ENCODE measurements at places on chromosomes 3 and 15.

- DNase-seq = no peak
Observed at GRCh38 chr3:38549082-38549481, 52.9 kb downstream of the EXOG start.

DNA sequence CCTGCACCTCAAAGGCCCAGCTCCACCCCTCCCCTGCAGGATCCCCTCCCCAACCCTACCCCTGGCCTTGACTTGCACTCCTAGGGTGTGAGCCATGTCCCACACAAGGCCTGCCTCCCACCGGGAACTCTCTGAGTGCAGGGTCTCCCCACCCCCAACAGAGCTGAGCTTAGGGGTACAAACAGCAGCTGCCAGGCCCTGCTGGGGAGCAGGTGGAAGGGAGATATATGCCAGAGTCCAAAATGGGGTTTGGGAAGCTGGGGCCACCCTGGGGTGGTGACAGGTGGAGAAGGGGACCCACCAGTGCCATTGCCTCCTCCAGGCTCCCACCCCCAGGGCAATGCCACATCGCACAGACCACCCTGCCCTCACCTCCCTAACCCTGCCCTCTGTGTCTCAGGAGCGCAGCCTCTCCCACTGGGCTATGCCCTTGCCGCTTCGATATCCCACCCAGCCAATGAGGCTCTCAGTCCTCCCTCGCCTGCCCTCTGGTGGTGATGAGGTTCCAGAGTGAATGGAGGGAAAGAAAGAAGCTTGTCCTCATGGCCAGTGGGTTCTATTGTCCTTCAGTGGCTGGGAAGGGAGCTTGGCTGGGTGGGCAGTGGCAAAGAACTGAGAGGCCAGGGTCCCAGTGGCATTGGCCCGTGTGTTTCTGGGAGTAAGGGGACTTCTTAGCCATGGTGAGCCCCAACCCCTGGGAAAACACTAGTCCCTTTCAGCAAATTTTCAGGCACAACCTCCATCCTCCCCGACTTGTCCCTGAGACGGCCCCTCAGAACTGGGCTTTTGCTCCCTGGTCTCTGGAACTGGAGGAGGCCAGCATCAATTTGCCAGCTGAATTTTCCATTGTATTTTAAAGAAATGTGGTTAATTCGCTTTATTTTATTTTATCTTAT is 46.8 kb downstream of the CYP11A1 start:
- DNase-seq = peak; percentile 72

DNA sequence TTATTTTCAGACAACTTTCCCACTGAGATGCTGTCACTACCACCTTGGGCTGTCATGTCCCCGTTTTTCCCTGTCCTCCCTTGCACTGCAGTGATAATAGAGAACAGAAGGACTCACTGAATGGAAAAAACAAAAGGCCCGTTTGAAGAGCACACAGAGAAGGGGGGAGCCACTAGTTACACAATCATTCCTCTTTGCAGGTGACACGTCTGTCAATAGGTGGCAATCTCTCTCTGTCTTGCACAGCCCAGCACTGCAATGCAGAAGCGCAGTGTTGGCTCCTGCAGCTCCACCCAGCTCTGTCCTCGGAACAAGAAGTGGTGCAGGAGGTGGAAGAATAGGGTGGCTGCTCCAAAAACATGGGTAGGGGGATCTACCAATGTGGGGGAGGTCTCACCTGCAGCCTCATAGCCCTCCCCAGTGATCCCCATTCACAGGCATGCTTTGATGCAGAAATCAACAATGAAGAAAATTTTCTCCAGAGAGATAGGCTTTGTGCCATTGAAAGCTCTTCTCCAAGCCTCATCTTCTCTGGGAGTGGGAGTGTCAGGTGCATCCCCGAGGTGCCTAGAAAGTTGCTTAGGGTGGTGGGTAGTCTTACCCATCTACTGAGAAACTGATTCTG is 31.8 kb downstream of the FSTL1 start:
- DNase-seq = peak; percentile 77

- DNase-seq = no peak
Observed at GRCh38 chr15:55695432-55695831, 47.5 kb downstream of the PRTG start.

GRCh38 chr15:81516461-81516860 is 142.4 kb upstream of the TMC3 start:
- DNase-seq = no peak

- peak; percentile 65 for DNase-seq
Observed at GRCh38 chr3:183988216-183988790, 29.4 kb downstream of the ABCC5 start.

DNA sequence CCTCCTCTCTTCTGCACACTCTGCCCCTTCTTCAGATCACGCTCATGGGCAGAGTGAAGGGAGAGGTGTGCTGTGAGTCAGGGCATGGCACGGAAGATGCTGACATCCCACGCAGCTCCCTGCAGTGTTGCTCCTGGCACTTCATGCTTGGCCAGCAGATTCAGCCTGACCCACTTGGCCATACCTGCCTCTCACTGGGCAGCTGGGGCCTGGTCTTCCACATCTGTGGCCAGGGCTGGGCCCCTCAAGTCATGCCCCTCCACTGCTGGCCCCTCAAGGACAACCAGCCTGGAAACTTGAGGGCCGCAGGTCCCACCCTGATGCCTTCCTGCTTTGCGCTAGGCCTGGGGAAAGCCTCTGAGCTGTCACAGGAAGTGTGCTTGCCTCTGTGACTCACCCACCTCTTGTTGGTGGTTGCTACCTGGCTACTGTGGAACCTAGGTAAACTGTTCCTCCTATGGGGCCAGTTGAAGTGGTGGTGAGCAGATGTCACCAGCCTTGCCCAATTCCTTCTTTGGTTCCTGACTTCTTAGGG is 48.7 kb downstream of the BSN start:
- DNase-seq = no peak

DNA sequence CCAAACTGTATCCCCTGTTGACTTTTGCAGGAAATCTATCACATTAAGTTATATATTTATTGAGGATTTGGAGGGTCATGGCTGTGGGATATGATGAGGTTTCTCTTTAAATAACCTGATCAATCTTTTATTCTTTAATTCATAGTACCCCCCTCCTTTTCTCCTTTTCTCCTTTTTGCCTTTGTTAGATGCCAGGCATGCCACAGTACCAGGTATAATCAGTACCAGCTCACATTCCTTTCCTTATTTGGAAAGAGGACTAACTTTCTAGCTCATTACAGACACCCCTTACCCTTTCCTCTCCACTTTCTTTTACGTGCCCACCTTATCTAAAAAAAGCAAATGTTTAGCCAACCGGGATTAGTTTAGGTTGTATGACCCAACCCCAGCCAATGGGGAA is 326.4 kb upstream of the NAALADL2 start:
- DNase-seq = no peak

GRCh38 chr3:81214631-81215030 is 546.8 kb downstream of the GBE1 start:
- no peak for DNase-seq

GRCh38 chr3:172321035-172321434 is 127.2 kb downstream of the GHSR start:
- DNase-seq = peak; percentile 39

- no peak for DNase-seq
Observed at GRCh38 chr3:145815707-145816413, 345.1 kb downstream of the PLOD2 start.

GRCh38 chr15:92614791-92615785 is 40.5 kb downstream of the FAM174B start:
- DNase-seq = no peak

DNA sequence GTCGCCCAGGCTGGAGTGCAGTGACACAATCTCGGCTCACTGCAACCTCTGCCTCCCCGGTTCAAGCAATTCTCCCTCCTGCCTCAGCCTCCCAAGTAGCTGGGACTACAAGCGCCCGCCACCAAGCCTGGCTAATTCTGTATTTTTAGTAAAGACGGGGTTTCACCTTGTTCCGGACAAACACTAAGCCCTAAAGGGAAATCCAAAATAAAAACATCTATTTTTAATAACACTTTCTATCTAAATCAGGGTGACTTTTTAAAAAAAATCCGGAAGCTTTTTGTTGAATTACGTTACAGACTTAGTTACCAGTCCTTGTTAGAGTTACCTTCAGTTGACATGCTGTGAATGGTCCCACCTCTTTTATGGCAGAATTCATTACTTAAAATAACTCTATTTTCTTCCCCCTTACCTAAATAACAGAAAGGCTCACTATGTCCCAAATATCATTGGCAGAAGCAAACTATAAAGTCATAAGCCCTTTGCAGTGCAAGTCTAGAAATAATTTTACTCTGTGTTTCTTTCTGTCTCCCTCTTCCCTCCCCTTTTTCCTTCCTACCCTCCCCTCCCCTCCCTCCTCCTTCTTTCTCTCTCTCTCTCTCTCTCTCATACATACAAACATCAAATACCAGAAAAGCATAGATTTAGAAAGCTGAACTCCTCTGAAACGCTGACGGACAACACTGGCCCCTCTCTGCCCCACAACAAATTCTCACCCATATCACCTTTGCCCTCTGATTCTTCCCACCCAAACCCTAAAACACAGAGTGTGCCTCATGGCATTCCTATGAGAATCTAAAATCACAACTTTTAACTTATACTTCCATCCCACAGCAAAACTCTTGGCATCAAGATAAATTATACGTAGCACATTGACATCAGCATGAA is 18.3 kb downstream of the THBS1 start:
- no peak for DNase-seq

- DNase-seq = no peak
Observed at GRCh38 chr3:24437326-24437725, 57.3 kb downstream of the THRB start.

GRCh38 chr15:26126819-26127387 is 263.8 kb upstream of the ATP10A start:
- DNase-seq = no peak

GRCh38 chr3:86923071-86923491 is 67.9 kb downstream of the VGLL3 start:
- DNase-seq = no peak

DNA sequence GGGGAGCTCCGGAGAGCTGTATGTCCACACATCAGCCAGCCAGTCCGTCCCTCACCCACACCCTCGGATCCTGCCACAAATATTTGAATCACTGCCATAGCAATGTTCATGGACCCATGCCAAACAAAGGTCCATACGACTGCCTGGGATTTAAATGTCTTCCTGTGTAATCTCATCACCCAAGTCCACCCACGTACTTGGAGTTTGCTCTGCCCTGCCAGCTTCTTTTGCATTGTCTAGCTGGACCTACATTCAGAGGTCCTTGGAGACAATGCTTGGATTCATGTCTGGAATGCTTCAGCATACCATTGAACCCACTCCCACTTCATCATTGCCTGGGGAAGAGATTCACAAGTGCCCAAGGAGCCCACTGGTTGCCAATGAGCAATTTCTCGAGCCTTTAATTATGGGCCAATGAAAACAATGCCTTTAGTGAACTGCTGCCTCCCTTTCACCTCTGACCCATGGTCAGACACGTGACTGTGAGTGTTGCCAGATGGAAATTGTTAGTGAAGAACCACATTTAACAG is 90.4 kb upstream of the PHLDB2 start:
- DNase-seq = no peak

GRCh38 chr15:51077221-51078153 is 17.2 kb downstream of the TNFAIP8L3 start:
- DNase-seq = peak; percentile 93

DNA sequence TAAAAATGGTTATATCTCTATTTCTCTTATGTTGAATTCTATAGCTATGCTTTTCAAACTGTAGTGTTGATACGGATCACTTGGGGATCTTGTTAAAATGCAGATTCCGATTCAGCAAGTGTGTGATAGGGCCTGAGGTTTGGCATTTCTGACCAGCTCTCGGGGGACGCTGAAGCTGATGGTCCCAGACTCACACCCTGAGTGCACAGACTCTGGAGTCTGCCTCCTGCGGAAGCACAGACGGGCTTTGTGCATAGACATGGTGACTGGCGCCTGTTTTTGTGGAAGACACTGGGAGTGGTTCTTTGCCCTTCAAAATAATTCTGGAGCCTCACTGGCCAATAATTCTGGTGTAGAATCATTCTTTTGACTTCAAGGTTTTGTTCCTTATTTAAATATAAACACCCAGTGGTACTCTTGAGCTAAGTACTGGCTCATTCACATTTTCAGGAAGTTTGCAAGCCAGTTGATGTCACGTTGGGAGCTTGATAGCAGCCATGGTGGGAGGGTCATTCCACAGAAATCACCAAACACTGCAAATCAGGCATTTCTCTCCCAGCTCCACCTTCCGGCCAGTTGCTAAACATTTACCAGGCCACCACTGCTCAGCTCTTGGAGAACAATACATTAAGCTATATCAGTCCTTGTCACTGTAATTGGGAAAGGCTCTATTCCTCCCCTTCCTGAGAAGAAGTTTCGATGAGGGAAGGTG is 19.2 kb downstream of the CLDN11 start:
- DNase-seq = no peak

DNA sequence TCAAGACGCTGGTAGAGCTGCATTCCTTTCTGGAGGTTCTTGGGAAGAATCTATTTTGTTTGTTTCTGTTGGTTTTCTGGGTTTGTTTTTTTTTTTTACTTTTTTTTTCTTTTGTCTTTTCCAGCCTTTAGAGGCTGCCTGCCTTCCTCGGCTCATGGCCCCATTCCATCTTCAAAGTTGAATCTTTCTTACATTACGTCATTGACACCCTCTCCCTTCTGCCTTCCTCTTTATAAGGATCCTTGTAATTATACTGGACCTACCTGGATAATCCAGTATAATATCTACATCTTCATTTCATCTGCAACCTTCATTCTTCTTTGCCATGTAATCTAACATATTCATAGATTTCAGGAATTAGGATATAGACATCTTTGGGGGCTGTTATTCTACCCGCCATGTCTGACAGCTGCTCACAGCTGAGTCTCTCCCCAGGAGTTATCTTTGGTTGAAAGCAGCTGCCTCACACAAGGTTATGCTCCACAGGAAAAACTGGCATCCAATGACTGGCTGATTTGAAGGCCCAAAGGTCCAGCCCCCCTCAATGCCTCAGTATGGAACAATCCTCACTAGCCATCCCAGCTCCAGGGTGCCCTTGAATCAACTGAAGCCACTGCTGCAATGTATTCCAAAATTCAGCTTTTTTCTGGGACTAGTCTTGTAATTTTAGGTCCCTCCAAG is 38.4 kb upstream of the THBS1 start:
- DNase-seq = no peak

DNA sequence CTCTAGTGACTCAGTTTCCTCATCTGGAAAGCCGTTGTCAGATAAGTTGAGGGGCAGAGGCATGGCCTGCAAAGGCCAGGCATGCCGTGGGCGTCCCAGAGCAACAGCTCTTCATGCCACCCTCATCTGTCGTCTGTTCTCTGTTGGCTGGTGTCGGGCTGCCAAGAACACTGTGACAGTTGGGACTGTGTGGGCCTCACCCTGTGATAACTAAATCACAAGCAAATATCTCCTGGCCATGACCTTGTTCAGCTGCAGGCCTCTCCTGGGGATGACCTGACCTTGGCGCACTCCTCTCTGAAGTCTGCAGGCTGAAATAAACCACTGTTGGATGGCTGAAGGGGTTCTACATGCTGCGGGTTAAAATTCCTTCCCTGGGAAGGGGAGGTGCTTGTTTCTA is 145.9 kb downstream of the SHQ1 start:
- DNase-seq = peak; percentile 79

- no peak for DNase-seq
Observed at GRCh38 chr3:187878772-187879518, 133.7 kb upstream of the BCL6 start.

GRCh38 chr15:47985568-47985967 is 135.2 kb upstream of the SLC24A5 start:
- DNase-seq = no peak

Measured in hematopoietic multipotent progenitor cell treated with erythropoietin and hydrocortisone succinate and interleukin-3 and kit ligand, for 6 days (in vitro differentiated cells).